Fibroblast of mammary gland (primary cell): ENCODE measurements at places on chromosomes 2 and 18.
A peak's percentile ranks its signal among the peaks of the same experiment; 100 is the strongest.

DNA sequence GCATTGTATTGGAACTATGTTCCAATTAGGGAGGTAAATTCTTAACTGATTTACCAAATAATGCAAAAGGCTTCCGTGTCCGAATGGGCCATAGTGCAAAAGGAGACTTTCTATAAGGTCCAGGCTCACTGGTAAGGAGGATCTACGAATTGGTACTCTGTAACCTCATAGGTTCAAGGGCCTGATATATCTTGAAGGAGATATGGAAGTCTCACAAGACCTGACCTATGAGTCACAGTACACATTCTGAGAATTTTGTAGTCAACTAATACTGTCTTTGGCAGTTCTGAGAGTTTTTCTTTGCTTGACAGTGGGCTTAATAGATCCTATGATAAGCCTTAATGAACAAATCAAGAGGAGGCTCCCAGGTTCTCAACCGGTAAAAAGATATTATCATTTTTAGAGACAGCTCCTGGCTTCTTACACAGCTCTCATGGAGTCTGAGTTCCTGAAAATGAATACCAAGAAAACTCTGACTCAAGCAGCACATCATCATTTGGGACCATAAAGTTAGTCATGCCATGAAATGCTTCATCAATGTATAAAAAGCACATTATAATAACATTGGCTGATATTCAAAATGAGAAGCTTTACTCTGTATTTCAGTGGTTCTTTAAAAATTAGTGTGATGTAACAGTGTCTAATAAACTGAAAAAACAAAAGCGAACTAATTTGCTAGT, 1275.2 kb upstream of the CRIM1 start:
- no peak for DNase-seq

DNA sequence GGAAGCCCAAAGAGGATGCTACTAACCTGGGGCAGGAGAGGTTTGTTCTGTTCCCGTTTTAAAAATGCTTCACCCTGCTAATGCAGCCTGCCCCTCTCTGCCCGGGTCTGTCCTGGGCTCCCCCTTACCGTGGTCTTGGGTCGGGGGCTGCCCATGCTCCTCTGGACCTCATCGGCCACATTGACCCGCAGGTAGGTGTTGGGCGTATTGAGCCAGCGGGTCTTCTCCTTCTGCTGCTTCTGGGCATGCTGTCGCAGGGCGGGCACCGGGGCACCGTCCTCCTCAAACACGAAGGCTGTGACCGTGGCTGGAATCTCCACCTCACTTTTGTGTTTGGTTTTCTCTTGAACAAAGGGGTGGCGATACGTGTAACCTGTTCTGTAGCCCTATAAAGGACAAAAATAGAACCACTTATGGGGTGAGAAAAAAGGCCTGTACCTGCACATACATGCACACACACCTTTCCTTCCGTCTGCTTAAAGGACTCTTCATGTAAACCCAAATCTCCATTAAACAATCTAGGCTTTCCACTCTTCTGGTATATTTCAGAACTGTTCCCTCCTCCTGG, 89.3 kb downstream of the ADD2 start:
- no peak for DNase-seq

DNA sequence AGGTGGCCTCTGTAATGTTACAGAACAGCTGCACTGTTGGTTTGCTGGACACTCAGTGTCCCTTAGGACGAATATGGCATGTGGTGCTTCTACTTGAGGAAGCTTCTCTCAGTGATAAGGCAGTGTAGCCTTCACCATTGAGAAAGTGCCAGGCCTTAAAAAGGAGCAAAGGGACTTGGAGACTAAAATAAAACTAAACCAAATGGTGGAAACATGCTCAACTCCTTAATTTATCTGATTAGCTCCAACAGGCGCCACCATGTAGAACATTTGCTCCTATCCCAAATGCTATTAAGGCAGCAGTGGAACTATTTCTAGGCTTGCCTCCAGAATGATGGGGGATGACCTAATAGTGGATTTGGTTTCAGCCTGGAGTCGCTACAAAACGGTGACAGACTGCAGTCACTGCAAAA, 77.5 kb upstream of the MYL1 start:
- DNase-seq = no peak

DNA sequence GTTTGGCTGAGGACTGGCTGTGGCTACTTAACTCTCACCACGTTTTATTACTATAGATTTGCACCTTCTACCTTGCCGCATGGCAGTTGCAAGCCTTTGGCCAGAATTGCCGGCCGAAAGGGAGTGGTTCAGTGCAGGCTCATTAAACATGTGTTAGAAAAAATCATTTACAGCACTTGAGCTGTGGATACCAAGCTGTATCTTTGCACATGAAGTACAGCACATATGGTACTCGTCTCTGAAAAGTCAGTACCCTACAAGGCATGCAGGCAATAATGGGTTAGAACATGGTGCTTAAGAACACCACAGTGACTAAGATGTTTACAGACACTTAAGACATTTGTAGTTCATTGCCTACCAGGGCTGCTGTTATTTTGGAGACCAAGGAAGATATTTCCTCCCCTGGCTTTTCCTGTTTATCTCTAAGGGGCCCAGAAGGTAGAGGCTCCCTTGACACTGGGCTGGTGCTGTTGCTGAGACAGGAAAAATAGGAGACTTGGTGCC, 103.1 kb downstream of the ZNF532 start:
- no peak for DNase-seq

DNA sequence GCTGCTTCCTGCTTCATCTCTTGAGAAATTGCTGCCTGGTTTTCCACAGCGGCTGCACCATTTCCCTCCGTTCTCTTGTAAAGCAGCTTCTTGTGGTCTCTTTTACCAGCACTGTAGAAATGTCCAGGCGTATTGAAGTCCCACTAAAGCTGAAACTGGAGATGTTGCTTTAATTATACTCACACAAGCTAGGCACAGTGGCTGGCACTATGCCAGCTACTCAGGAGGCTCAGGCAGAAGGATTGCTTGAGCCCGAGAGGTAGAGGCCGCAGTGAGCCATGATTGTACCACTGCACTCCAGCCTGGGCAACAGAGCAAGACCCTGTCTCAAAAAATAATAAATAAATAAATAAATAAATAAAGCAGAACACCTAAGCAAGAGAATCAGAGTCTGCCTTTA, 19.2 kb upstream of the ATP9B start:
- DNase-seq = no peak

DNA sequence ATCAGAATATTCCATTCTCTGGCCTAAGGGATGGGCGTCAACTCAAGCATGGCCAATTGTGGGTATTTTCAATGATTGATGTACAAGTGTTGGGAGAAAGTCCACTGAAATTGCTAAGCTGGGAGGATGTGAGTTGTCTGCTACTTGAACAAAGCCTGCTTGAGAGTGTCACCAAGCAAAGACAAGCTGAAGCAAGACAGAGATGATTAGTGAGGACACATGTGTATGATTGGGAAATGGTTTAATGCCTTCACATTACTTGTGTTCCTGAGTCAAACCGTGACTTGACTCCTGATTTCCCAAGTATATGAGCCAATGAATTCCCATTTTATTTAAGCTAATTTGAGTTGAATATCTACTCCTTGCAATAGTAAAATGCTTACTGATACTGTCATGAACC, 23.7 kb upstream of the NRP2 start:
- no peak for DNase-seq

DNA sequence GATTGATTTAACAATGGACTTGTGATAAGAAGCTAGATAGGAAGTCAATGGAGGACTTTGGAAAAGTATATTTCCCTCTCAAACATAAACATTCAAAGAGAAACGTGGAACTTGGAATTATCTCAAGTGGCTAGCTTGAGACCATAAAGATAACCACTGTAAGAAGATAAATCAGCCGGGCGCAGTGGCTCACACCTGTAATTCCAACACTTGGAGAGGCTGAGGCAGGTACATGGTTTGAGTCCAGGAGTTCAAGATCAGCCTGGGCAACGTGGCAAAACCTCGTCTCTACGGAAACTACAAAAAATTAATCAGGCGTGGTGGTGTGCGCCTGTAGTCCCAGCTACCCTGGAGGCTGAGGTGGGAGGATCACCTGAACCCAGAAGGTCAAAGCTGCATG, 405.9 kb upstream of the ACVR2A start:
- no peak for DNase-seq

GRCh38 chr2:136310005-136310495, 192.1 kb upstream of the CXCR4 start:
- DNase-seq = no peak

- DNase-seq = peak; percentile 81
Observed at GRCh38 chr2:122203523-122203922, 448.1 kb downstream of the TSN start.

GRCh38 chr2:140013545-140014203, 1233.5 kb upstream of the NXPH2 start:
- DNase-seq = no peak

DNA sequence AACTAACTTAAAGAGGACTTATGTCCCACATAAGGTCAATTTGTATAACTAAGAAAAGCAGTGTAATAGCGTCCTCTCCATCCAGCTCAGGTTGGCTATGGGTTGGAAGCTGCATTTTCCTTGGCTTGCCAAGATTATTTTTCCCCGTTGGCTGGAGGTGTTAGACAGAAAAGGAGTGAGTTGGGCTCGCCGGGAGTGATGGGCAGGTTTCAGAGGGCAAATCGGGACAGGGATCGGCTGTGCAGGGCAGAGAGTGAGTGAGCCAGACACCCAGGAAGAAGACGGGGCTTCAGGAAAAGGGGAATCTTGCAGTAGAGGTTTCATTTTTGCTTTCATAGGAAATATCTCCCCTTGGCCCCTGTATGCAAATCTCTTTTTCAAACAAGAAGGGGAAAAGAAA, 41.5 kb upstream of the MAP3K20 start:
- DNase-seq = no peak

DNA sequence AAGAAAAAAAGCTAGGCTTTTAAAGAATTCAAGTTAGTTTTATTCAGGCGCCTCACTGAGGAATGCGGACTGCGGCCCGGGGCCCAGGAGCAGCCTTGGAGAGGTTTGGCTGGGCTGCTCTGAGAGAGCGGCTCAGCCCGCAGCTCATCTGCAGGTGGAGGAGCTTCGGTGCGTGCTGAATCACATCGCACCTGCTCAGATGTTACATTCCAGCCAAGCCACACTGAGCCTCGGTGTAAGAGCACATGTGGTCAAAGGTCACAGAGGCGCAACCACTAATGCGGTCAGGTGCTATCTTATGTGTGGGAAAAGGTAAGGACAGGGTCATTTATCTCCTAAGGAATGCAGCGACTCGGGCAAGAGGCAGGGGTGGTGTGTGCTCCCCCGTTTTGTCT, 17.1 kb upstream of the CNDP1 start:
- DNase-seq = no peak

DNA sequence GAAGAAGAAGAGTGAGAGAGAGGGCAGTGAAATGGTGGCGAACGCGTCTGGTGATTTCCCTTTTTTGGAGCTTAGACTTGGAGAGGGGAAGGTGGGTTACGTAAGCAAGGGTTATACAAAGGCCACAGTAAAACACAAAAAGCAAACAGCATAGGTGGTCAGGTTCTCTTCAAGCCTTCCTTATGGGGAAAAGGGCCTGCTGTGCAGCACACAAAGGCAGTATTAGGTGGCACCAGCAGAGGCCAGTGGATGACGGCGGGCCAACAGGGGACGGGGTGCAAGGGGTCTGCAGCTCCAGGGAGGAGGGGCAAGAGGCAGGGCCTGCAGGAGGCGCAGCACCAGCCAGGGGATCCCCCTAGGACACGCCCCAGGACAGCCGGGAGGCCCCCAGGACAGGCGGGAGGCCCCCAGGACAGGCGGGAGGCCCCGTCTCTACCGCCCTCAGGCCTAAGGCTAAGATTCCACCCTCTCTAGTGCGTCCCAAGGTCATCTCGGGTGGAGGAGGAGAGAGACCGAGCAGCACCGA, 32.6 kb upstream of the NPC1 start:
- DNase-seq = peak; percentile 24

DNA sequence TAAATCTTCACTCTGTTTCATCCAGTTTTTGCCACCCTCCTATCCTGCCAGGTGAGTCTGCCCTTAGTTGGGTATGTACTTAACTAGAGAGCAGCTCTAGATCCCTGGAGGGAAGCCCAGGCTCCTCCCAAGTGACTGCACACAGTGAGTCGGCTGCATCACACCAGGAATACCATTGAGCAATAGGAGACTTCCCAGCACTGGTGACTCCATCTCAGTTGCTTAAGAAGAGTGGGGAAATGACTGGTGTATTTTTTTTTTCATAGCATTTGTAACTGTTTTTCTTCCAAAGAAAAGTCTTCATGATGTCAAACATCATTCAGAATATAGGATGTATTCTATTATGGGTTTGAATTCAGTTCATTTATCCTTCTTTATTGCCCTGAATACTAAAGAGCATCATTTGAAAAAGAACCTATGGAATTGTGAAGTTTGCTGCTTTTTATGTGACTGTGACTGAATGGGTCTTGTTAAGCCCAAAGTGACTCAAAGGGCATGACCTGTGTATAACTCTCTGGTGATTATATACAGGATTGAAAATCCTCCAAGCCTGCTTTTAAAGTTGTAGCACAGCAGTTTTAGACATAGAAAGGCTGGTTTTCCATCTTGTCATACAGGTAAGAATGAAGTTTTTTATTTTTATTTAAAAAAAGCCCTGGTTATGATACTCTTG, 84.3 kb downstream of the MAP3K20 start:
- peak; percentile 100 for DNase-seq

DNA sequence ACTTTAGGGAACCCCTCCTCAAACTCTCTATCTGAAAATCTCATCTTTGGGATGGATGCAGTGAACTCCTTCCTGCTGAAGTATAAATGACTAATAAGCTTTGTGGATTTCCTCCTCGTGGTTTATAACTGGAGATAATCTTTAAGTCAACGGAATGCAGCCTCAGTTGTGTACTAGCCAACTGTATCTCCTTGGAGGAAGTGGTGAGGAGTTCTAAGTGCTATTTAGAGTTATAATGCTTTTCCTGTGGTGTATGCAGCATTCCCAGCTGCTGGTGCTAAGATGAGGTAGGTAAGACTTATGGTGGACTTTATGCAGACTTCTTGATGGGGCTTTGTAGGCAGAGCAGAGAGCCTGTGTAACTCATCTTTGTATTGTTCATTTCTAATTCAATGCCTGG, 90.9 kb downstream of the LYPD6B start:
- DNase-seq = no peak

GRCh38 chr2:14137643-14138042, 494.9 kb upstream of the LRATD1 start:
- no peak for DNase-seq

GRCh38 chr2:160252278-160252887, 52.3 kb upstream of the ITGB6 start:
- DNase-seq = peak; percentile 56

DNA sequence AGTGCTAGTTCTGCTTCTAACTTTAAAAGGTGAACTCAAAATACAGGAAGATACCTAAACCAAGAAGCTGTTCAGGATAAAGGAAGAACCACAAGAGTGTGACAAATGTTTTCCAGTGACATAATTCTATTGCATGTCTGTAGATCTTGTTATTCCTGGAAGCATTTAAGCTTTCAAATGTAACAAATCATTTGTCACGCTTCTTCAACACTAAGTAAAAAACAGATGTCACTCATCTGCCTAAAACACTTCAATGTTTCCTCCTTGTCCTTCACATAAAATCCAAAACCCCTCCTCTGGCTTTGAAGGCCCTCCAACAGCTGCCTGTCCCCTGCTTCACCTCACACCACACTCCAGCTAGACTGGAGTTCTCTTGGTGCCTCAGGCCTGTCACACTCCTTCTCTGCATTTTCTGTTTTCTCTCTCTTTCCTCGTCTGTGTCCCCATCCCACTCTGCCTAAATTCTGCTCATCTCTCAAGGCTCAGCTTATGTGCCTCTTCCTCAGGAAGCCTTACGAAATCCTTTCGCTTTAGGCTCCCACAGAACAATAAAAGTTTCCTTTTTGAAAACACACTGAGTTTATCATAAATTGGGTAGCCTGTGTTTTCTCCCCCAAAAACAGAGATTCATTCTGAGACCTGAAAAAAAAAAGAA, 6.4 kb upstream of the CLEC4F start:
- DNase-seq = no peak
